ENCODE measurements at places on chromosomes 4 and X.
A peak's percentile ranks its signal among the peaks of the same experiment; 100 is the strongest.

GRCh38 chr4:30720661-30721184 lies 554 bp downstream of the PCDH7 start:
- H3K36me3 ChIP-seq = no peaks in the 10 kb centered on the region
- peak overlapping the region; percentile 68 for H3K4me3 ChIP-seq
- H3K27ac ChIP-seq = peak overlapping the region; percentile 85
- peaks cover 43% of the 10 kb centered on the region for H3K27me3 ChIP-seq

- H3K36me3 ChIP-seq = no peaks in the 10 kb centered on the region
- peaks cover 8% of the 10 kb centered on the region for H3K27me3 ChIP-seq
- no peaks in the 10 kb centered on the region for H3K4me1 ChIP-seq
- DNase-seq = no peak
- no peak overlapping the region for H3K4me3 ChIP-seq
Observed at GRCh38 chr4:7564242-7564641, 129.5 kb upstream of the PSAPL1 start.

DNA sequence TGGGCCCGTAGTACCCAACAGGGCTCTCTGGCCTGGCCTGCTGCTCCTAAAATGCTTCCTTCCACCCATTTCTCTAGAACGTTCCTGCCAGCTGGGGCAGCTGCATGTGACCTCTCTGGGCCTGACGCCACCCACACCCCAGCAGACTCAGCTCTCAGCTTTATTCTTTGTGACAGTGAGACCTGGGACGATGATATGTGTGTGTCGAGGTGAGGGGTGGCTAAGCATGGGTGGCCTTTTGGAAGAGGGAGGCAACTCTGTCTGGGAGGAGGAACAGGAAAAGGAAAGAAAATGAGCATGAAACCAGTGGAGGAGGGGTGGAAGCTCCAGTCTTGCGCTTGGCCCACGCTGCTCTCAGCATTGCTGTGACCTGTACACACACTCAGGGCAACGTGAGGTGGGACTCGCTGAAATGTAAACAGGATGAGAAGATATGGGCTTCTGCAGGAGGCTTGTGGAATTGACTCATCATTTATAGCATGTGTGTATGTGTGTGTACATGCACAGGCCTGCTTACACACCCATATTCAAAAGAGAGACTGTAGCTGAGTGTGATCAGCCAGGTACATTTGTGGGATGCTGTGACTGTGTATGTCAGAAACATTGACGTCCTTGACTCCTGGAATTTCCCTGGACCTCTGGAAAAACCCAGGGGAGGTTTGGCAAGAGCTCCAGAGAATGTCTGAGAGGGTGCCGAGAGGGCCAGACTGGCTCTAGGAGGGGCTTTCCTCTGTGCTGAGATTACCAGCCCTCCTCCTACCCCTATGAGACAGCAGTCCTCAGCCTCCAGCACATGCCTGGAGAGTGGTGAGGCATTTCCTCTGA lies 137.9 kb downstream of the PJA1 start:
- no peaks in the 10 kb centered on the region for H3K36me3 ChIP-seq
- no peak overlapping the region for H3K4me3 ChIP-seq
- H3K4me1 ChIP-seq = peaks cover 26% of the 10 kb centered on the region
- H3K27ac ChIP-seq = peak overlapping the region; percentile 42
- peak; percentile 47 for DNase-seq

GRCh38 chr4:17786567-17786966 lies 5.1 kb upstream of the FAM184B start:
- H3K27ac ChIP-seq = no peak overlapping the region
- H3K36me3 ChIP-seq = no peaks in the 10 kb centered on the region
- peaks cover 8% of the 10 kb centered on the region for H3K4me1 ChIP-seq
- no peak for DNase-seq
- no peak overlapping the region for H3K4me3 ChIP-seq
- peaks cover 10% of the 10 kb centered on the region for H3K27me3 ChIP-seq

DNA sequence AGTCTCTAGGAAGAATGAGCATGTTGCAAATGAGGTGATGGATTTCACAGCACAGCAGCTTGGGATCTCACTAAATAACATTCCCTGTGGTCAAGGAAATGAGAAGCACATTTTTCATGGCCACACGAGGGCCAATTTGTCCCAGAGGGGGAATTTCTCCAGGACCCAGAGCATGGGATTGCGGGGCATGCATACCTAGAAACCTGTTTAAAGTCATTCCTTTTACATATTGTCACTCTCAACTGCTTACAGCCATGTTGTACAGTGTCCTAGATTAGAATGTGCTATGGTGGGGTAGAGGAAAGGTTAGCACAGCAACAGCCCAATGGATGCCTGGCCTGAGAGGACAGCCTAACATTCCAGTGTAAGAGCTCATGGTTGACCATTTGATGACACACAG lies 37.4 kb upstream of the NLGN4X start:
- H3K4me3 ChIP-seq = no peak overlapping the region
- no peak for DNase-seq
- H3K4me1 ChIP-seq = no peaks in the 10 kb centered on the region
- H3K27me3 ChIP-seq = no peaks in the 10 kb centered on the region
- H3K27ac ChIP-seq = no peak overlapping the region

DNA sequence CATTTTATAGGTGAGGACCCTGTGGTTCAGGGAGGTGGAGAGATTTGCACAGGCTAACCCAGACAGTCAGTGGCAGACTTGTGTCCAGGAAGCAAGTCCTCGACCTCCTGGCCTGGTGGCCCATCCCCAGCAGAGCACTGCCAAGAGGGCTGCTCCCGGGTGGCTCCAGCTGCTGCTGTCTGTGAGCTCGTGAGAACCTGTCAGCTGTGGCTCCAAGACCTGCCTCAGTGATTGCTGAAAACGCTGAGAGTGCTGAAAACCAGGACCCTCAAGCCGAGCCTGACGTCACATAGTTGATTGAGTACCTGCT lies 74.2 kb downstream of the RTL9 start:
- DNase-seq = peak; percentile 26
- H3K27ac ChIP-seq = no peak overlapping the region
- no peaks in the 10 kb centered on the region for H3K36me3 ChIP-seq
- H3K4me1 ChIP-seq = no peaks in the 10 kb centered on the region
- H3K4me3 ChIP-seq = no peak overlapping the region

- no peaks in the 10 kb centered on the region for H3K4me1 ChIP-seq
- no peaks in the 10 kb centered on the region for H3K36me3 ChIP-seq
- DNase-seq = no peak
- no peak overlapping the region for H3K27ac ChIP-seq
- peaks cover 50% of the 10 kb centered on the region for H3K27me3 ChIP-seq
Observed at GRCh38 chr4:7620814-7621176, 186.1 kb upstream of the PSAPL1 start.

DNA sequence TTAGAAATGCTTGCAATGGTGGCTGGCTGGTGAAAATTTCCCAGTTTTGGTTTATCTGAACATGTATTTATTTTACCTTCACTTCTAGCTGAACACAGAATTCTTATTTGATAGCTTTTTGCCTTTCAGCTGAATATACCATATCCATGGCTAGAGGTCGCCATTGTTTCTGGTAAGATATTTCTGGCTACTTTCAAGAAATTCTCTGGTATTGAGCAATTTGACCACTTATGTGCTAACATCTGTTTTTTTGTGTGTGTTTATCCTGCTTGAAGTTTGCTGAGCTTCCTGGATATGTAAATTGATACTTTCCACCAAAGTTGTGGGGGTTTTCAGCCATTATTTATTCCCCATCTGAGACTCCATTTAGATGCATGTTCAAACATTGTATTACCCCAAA lies 75.4 kb downstream of the FBXW7 start:
- peaks cover 51% of the 10 kb centered on the region for H3K4me1 ChIP-seq
- DNase-seq = no peak
- no peaks in the 10 kb centered on the region for H3K27me3 ChIP-seq
- H3K27ac ChIP-seq = no peak overlapping the region
- no peaks in the 10 kb centered on the region for H3K36me3 ChIP-seq

DNA sequence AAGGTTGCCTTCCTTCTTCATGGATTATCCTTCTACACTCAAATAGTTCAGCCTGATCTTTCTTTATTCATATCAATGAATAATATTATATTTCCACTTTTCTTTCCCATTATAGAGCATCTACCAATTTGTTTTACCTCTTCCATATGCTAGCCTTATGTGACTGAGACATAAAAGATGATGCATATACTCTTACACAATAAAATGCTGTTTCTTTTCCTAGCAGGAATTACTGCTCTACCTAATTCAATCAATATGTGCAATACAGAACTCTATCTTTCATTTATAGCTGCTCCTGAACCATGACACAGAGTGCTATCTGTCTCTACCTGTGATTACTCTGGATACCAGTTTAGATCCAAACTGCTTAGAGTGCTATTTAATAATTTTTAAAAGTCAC lies 2334.0 kb downstream of the PCDH7 start:
- H3K4me1 ChIP-seq = no peaks in the 10 kb centered on the region
- H3K27ac ChIP-seq = no peak overlapping the region
- no peaks in the 10 kb centered on the region for H3K27me3 ChIP-seq

- no peaks in the 10 kb centered on the region for H3K36me3 ChIP-seq
- peaks cover 10% of the 10 kb centered on the region for H3K4me1 ChIP-seq
- H3K4me3 ChIP-seq = no peak overlapping the region
- H3K27ac ChIP-seq = peak overlapping the region; percentile 21
- H3K27me3 ChIP-seq = no peaks in the 10 kb centered on the region
- DNase-seq = no peak
Observed at GRCh38 chr4:82715731-82716617, 82.6 kb downstream of the SCD5 start.

DNA sequence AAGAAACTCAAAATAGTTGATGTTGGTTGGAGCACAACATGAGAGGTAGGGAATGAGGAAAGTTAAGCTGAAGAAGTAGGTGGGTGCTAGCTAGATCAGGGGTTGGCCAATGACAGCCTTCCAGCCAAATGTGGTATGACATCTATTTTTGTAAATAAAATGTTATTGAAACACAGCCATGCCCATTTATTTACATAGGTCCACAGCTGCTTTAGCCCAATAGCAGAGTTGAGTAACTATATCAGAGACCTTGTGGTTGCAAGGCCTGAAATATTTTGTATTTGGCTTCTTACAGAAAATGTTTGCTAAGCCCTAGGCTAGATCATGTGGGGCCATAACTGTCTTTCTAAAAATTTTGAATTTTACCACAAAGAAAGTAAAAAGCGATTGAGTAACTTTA lies 234.9 kb upstream of the CTSO start:
- no peaks in the 10 kb centered on the region for H3K4me1 ChIP-seq
- H3K36me3 ChIP-seq = no peaks in the 10 kb centered on the region
- no peak overlapping the region for H3K4me3 ChIP-seq

- DNase-seq = no peak
- no peaks in the 10 kb centered on the region for H3K27me3 ChIP-seq
- H3K4me3 ChIP-seq = no peak overlapping the region
- H3K4me1 ChIP-seq = no peaks in the 10 kb centered on the region
Observed at GRCh38 chr4:55079451-55080173, 45.8 kb downstream of the KDR start.

DNA sequence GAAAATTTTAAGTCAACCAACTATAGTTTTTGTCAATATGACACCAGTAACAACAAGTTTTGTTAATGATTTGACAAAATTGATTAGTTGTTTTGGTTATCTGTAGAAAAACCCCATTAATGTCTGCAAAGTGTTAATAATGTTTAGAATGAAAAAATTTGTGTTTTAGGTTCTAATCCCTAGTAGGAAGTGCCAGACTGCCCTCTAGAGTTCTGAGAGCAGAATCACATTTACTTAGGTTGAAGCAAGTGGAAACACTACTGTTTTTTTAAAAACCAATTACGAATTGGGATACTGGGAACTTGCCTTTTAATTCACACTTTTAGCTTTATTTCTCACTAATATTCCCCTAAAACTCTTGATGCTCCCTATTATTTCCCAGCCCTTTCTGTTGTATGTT lies 101.1 kb upstream of the CYLC1 start:
- DNase-seq = no peak
- no peaks in the 10 kb centered on the region for H3K4me1 ChIP-seq
- no peak overlapping the region for H3K4me3 ChIP-seq
- H3K27me3 ChIP-seq = no peaks in the 10 kb centered on the region
- no peaks in the 10 kb centered on the region for H3K36me3 ChIP-seq

DNA sequence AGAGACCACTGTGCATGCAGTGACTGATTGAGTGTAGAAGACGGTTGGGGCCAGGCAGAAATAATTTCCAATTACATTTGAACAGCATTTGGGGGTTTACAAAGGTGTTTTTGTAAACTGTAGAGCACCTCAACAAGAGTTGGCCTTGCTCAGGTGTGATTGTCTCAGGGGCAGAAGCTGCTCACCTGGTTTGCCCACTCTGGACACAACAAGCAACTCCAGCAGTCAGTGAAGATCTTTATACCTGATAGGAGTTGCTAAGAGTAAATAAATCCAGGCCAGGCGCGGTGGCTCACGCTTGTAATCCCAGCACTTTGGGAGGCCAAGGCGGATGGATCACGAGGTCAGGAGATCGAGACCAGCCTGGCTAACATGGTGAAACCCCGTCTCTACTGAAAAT lies 221.3 kb downstream of the RAB28 start:
- no peak overlapping the region for H3K4me3 ChIP-seq
- no peaks in the 10 kb centered on the region for H3K36me3 ChIP-seq
- H3K27ac ChIP-seq = no peak overlapping the region
- H3K4me1 ChIP-seq = no peaks in the 10 kb centered on the region
- DNase-seq = no peak
- no peaks in the 10 kb centered on the region for H3K27me3 ChIP-seq

- no peak overlapping the region for H3K4me3 ChIP-seq
- peaks cover 4% of the 10 kb centered on the region for H3K4me1 ChIP-seq
- H3K27ac ChIP-seq = no peak overlapping the region
- DNase-seq = no peak
- no peaks in the 10 kb centered on the region for H3K27me3 ChIP-seq
- H3K36me3 ChIP-seq = no peaks in the 10 kb centered on the region
Observed at GRCh38 chr4:112894951-112895350, 154.5 kb upstream of the ANK2 start.

- no peaks in the 10 kb centered on the region for H3K4me1 ChIP-seq
- no peaks in the 10 kb centered on the region for H3K36me3 ChIP-seq
- no peak overlapping the region for H3K27ac ChIP-seq
Observed at GRCh38 chrX:2550328-2551020, 49.7 kb upstream of the DHRSX start.

- no peak for DNase-seq
- H3K27me3 ChIP-seq = no peaks in the 10 kb centered on the region
- H3K27ac ChIP-seq = no peak overlapping the region
- H3K36me3 ChIP-seq = no peaks in the 10 kb centered on the region
- no peak overlapping the region for H3K4me3 ChIP-seq
Observed at GRCh38 chr4:89641367-89641687, 195.6 kb downstream of the SNCA start.

DNA sequence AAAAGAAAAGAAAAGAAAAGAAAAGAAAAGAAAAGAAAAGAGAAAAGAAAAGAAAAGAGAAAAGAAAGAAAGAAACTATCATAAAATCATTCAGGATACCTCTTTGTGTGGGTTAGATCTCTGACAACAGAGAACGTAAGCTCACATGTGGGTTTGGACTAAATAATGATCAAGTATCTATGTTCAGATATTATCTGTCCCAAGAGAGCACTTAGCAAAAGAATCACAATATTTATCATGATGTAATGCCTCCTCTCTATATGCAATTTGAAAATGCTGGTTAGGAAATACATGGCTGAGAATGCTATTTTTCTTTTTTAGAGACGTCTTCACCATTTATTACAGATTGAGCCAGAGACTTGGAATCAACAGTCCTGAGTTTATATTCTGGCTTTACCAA lies 191.3 kb downstream of the KCNIP4 start:
- no peak overlapping the region for H3K4me3 ChIP-seq
- DNase-seq = no peak
- no peaks in the 10 kb centered on the region for H3K36me3 ChIP-seq
- no peak overlapping the region for H3K27ac ChIP-seq
- no peaks in the 10 kb centered on the region for H3K27me3 ChIP-seq
